Cardiac atrium fibroblast (primary cell): ENCODE measurements at places on chromosomes 5 and 9. TPM values are rescaled to one million over a fixed set of nuclear protein-coding genes. Genes with fewer than 3 reads are reported as not detected.

Gene C9orf78
- total RNA-seq = 22.4 and 31.4 TPM in 2 replicates

Gene ZCCHC7
- 9.7 and 11.8 TPM in 2 replicates for total RNA-seq

Gene TTC16
- total RNA-seq = 0.16 TPM in 1 of 2 replicates, not detected in the other

Gene GKAP1
- 0.65 and 1.3 TPM in 2 replicates for total RNA-seq

Gene FAM169A
- not detected in 2 replicates for total RNA-seq

Gene GABRA1
- not detected in 2 replicates for total RNA-seq
